ENCODE measurements at places on chromosomes 11 and 22. TPM values are rescaled to one million over a fixed set of nuclear protein-coding genes. Genes with fewer than 3 reads are reported as not detected.

The MS4A4E gene
- 0.49 TPM for total RNA-seq

The OR52N4 gene
- not detected for total RNA-seq

The CAVIN3 gene
- total RNA-seq, result 38.2 TPM

The FAM83F gene
- total RNA-seq, result 3.4 TPM
